ENCODE measurements at places on chromosomes 16 and 17. TPM values are rescaled to one million over a fixed set of nuclear protein-coding genes. Genes with fewer than 3 reads are reported as not detected.
A peak's percentile ranks its signal among the peaks of the same experiment; 100 is the strongest.

GRCh38 chr17:80616705-80617104 lies 72.1 kb downstream of the RPTOR start:
- no peak overlapping the region for H3K27ac ChIP-seq
- no peaks in the 10 kb centered on the region for H3K36me3 ChIP-seq
- H3K4me3 ChIP-seq: no peak overlapping the region
- peaks cover 41% of the 10 kb centered on the region for H3K4me1 ChIP-seq
- no peak for DNase-seq

DNA sequence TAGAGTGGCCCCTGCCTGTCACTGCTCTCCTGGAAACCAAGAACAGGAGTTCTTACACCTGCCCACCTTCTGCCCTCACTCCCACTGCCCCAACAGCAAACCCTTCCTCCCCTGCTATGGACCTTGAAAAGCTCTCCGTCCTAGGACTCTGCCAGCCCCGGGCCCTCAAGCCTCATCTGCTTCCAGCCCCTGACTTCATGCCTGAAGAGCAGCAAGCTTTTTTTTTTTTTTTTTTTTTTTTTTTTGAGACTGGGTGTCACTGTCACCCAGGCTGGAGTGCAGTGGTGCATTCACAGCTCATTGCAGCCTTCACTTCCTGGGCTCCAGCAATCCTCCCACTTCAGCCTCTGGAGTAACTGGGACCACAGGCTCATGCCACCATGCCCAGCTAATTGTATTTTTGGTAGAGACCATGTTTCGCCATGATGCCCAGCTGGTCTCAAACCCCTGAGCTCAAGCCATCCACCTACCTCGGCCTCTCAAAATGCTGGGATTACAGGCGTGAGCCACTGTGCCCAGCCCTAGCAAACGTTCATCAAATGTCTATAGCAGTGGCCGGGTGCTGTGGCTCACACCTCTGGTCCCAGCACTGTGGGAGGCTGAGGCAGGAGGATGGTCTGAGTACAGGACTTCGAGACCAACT lies 16.9 kb downstream of the CARHSP1 start:
- peaks cover 82% of the 10 kb centered on the region for H3K36me3 ChIP-seq
- no peak overlapping the region for H3K4me3 ChIP-seq
- no peak overlapping the region for H3K27ac ChIP-seq
- H3K4me1 ChIP-seq: no peaks in the 10 kb centered on the region
- DNase-seq: no peak
- no peaks in the 10 kb centered on the region for H3K27me3 ChIP-seq

DNA sequence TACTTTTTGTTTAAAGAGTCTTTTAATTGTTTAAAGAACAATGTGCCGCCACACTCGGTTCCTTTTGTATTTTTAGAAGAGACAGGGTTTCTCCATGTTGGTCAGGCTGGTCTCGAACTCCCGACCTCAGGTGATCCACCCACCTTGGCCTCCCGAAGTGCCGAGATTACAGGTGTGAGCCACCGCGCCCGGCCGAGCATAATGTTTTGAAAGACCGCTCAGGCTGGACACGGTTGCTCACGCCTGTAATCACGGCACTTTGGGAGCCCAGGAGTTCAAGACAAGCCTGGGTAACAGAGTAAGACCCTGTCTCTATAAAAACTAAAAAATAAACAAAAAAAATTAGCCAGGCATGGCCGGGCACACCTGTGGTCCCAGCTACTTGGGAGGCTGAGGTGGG lies 59.8 kb downstream of the RNF213 start:
- H3K27me3 ChIP-seq: no peaks in the 10 kb centered on the region
- no peak overlapping the region for H3K4me3 ChIP-seq
- H3K4me1 ChIP-seq: peaks cover 14% of the 10 kb centered on the region
- H3K36me3 ChIP-seq: peaks cover 6% of the 10 kb centered on the region
- DNase-seq: no peak
- no peak overlapping the region for H3K27ac ChIP-seq

GRCh38 chr16:76287466-76287865 lies 10.3 kb downstream of the CNTNAP4 start:
- no peak for DNase-seq
- no peaks in the 10 kb centered on the region for H3K36me3 ChIP-seq

DNA sequence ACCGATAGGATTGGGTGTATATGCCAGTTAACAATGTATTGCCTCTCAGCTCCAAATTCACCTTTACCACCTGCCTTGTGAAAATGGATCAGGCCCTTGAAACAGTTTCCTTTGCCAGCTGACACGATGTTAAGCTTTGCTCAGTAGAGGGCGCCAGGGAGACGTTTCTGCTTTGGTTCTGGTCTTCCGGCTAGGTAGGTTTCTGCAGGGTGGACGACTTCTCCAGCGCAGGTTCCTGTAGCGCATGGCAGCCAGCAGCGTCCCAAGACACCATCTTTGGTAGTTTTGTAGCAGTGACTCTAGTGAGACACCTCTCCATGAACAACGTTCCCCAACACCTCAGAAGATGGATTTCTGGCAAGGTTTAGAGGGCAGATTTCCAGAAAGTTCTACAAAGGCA lies 24.0 kb downstream of the SYCE1L start:
- no peaks in the 10 kb centered on the region for H3K4me1 ChIP-seq
- H3K27ac ChIP-seq: no peak overlapping the region
- no peaks in the 10 kb centered on the region for H3K36me3 ChIP-seq
- no peak for DNase-seq
- H3K27me3 ChIP-seq: peaks cover 6% of the 10 kb centered on the region

- no peak overlapping the region for H3K27ac ChIP-seq
- no peaks in the 10 kb centered on the region for H3K4me1 ChIP-seq
- no peak overlapping the region for H3K4me3 ChIP-seq
- H3K27me3 ChIP-seq: no peaks in the 10 kb centered on the region
- H3K36me3 ChIP-seq: no peaks in the 10 kb centered on the region
Observed at GRCh38 chr17:67270416-67270815, 25.4 kb upstream of the HELZ start.

- no peaks in the 10 kb centered on the region for H3K4me1 ChIP-seq
- DNase-seq: no peak
- no peaks in the 10 kb centered on the region for H3K36me3 ChIP-seq
- H3K27ac ChIP-seq: no peak overlapping the region
- no peak overlapping the region for H3K4me3 ChIP-seq
Observed at GRCh38 chr17:71985111-71986039, 135.4 kb upstream of the SOX9 start.

GRCh38 chr16:51854401-51854951 lies 692.5 kb downstream of the TOX3 start:
- no peak overlapping the region for H3K4me3 ChIP-seq
- no peaks in the 10 kb centered on the region for H3K4me1 ChIP-seq
- no peaks in the 10 kb centered on the region for H3K27me3 ChIP-seq
- no peaks in the 10 kb centered on the region for H3K36me3 ChIP-seq
- no peak overlapping the region for H3K27ac ChIP-seq

- no peak for DNase-seq
- H3K4me3 ChIP-seq: no peak overlapping the region
- no peaks in the 10 kb centered on the region for H3K4me1 ChIP-seq
- H3K27me3 ChIP-seq: peaks cover 2% of the 10 kb centered on the region
Observed at GRCh38 chr17:12365805-12366204, 299.9 kb upstream of the MYOCD start.

- H3K27me3 ChIP-seq: no peaks in the 10 kb centered on the region
- H3K4me3 ChIP-seq: no peak overlapping the region
- no peaks in the 10 kb centered on the region for H3K4me1 ChIP-seq
- H3K36me3 ChIP-seq: no peaks in the 10 kb centered on the region
Observed at GRCh38 chr16:59698346-59699020, 964.4 kb upstream of the GOT2 start.

DNA sequence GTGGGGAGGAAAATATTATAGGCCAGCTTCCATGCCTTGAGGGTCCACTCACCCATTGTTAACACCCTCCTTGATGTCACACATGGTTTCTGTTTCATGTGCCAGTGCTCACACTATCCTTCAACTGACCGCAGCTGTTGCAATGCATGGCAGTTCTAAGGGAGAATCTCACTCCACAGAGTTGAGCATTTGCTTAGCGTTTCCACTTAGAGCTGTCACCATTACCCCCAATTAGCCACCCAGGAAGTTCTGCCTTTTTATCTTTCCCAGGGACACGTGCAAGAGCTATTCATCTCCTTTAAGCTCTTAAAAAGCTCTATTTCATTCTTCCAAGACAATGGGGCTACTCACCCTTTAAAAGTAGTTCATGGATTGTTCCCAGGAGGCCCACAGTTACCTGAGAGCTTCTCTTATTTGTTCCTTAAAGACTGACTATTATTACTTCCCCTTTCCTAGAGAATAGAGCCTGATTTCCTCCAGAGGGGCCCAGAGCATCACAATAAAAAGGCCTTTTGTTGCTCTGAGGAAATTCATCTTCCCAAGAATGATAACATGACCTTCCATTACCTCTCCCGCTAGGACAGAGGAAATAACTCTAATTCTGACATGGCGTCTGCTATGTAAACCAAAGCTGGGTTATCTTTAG lies 126.8 kb downstream of the CACNG3 start:
- no peak overlapping the region for H3K4me3 ChIP-seq
- no peaks in the 10 kb centered on the region for H3K4me1 ChIP-seq
- peaks cover 2% of the 10 kb centered on the region for H3K27me3 ChIP-seq
- DNase-seq: no peak
- no peak overlapping the region for H3K27ac ChIP-seq
- H3K36me3 ChIP-seq: no peaks in the 10 kb centered on the region

DNA sequence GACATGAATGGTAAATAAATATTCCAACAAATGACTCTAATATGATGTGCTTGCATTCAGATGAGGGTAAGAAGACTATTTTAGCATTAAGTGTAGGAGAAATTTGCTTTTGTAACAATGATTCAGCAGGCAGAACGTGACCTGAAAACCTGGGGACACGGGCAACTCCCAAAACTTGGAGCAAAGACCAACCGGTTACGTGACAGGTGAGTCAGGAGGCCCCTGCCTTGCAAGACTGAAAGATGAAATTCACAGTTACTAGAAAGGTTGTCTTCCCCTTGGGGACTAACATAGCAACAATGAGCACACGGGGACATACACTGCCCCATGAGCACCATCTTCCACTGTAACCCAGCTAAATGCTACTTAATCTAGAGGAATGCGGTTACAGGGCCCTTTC lies 33.5 kb upstream of the ERN1 start:
- peaks cover 38% of the 10 kb centered on the region for H3K4me1 ChIP-seq
- no peak for DNase-seq
- H3K36me3 ChIP-seq: peaks cover 3% of the 10 kb centered on the region
- H3K27me3 ChIP-seq: no peaks in the 10 kb centered on the region
- H3K4me3 ChIP-seq: no peak overlapping the region

DNA sequence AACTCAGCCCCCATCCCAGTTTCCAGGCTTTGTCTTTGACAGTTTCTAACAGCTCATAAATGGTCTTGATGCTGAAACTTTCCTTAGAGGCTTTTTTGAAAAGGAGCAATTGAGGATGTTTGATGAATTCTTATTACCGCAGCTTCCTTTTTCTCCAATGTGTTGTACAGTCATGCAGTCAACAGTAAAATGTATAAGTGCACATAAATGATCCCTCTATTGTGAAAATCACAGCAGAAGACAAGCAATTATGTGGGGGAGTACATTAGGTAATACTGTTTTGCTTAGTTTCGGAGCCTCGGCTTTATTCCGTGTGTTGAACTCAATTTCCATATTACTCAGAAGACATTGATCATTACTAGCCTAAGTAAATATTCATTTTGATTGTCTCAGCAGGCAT lies 673.7 kb downstream of the CDH8 start:
- H3K27me3 ChIP-seq: no peaks in the 10 kb centered on the region
- H3K27ac ChIP-seq: no peak overlapping the region
- no peaks in the 10 kb centered on the region for H3K4me1 ChIP-seq
- no peak overlapping the region for H3K4me3 ChIP-seq

- no peak overlapping the region for H3K27ac ChIP-seq
- no peaks in the 10 kb centered on the region for H3K36me3 ChIP-seq
- no peaks in the 10 kb centered on the region for H3K27me3 ChIP-seq
Observed at GRCh38 chr16:53198933-53199332, 144.1 kb downstream of the CHD9 start.

- no peaks in the 10 kb centered on the region for H3K27me3 ChIP-seq
- DNase-seq: no peak
- no peaks in the 10 kb centered on the region for H3K36me3 ChIP-seq
- peaks cover 12% of the 10 kb centered on the region for H3K4me1 ChIP-seq
Observed at GRCh38 chr16:83727018-83727417, 80.8 kb upstream of the HSBP1 start.

GRCh38 chr17:3695723-3696411 lies at the start of gene P2RX5:
TSS of gene P2RX5 (minus strand) at chr17:3696155. CDS start at chr17:3696005, 150 bp downstream.
- peak within 1 kb of the TSS; percentile 86 for H3K4me3 ChIP-seq
- peak; percentile 63 for DNase-seq
- peaks cover 15% of the 10 kb centered on the region for H3K36me3 ChIP-seq
- H3K4me1 ChIP-seq: peaks cover 9% of the 10 kb centered on the region
- peak within 1 kb of the TSS; percentile 95 for H3K27ac ChIP-seq

DNA sequence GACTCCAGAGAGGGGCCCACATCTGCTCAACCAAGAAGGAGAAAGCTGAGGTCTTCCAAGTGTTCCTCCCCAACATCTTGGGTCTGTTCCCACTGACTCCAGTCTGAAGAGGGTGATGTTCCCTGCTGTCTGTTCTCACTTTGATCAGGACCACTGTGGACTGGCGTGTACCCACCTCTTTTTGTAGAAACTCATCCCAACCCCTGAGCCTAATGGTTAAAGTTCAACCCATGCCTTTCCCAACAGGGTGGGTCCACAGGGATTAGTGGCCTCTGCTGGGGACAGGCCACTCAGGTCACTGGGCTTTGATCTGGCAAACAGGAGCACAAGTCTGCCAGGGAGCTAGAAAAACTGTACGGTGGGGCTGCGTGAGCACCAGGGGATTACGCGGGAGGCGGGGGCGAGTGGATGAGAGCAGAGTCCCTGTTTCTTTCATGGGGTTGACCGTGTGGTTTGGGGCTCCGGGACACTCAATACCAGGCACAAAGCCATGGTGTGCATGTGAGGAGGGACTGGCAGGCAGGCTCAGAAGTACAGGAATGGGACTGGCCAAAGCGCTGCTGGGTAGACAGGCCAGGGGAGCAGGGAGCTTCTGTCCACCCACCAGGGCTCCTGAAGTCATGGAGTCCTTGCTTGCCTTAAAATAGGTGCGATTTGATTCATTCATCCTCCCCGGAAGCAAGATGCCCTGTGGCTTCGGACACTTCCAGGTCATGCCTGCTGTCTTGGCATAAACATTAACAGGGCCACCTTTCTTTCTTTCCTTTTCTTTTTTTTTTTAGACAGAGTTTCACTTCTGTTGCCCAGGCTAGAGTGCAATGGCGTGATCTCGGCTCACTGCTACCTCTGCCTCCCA lies at the start of gene CA5A:
CA5A (minus strand) TSS at position 155 of the 856 bp plus-strand sequence; CDS start at position 76, 79 bp downstream.
- no peak for DNase-seq
- no peaks in the 10 kb centered on the region for H3K36me3 ChIP-seq
- H3K27me3 ChIP-seq: peaks cover 5% of the 10 kb centered on the region
- no peaks in the 10 kb centered on the region for H3K4me1 ChIP-seq
- H3K4me3 ChIP-seq: no peak within 1 kb of the TSS

Gene NPW
- 0.66 TPM for total RNA-seq

Gene CCL7
- not detected for total RNA-seq

Gene TERB1
- total RNA-seq: 0.26 TPM

Gene TP53TG3B
- not detected for total RNA-seq

Gene RNF167
- total RNA-seq: 96.3 TPM

Gene ATP6V0D1
- total RNA-seq: 81.2 TPM

Measured in psoas muscle (tissue), 8 donors.